Smooth muscle cell of the pulmonary artery (primary cell): ENCODE measurements at places on chromosomes 6 and 20. TPM values are rescaled to one million over a fixed set of nuclear protein-coding genes. Genes with fewer than 3 reads are reported as not detected.

PRSS35 gene
- total RNA-seq = 4.2 and 4.7 TPM in 2 replicates

HLA-DPB1 gene
- 2.8 and 19.5 TPM in 2 replicates for total RNA-seq

TMEM244 gene
- total RNA-seq = not detected in 2 replicates

OR2J2 gene
- total RNA-seq = not detected in 2 replicates

PROKR2 gene
- total RNA-seq = not detected in 2 replicates

SPATS1 gene
- total RNA-seq = not detected in 2 replicates

EBF4 gene
- 0.78 and 0.89 TPM in 2 replicates for total RNA-seq

SLC32A1 gene
- total RNA-seq = not detected in 2 replicates

COL21A1 gene
- 1.6 and 23.1 TPM in 2 replicates for total RNA-seq

PNLDC1 gene
- 0.07 and 0.20 TPM in 2 replicates for total RNA-seq

AHI1 gene
- total RNA-seq = 22.5 and 28.1 TPM in 2 replicates

HLA-DQA2 gene
- total RNA-seq = not detected in 2 replicates

SCUBE3 gene
- 11.8 and 153 TPM in 2 replicates for total RNA-seq

EMILIN3 gene
- under 0.01 TPM in 1 of 2 replicates, not detected in the other for total RNA-seq

CFAP61 gene
- not detected in 2 replicates for total RNA-seq

SMIM29 gene
- total RNA-seq = 27.0 and 36.0 TPM in 2 replicates

BLTP3A gene
- total RNA-seq = 6.1 and 7.3 TPM in 2 replicates

TOP1 gene
- total RNA-seq = 20.5 and 22.3 TPM in 2 replicates

MOG gene
- total RNA-seq = not detected in 2 replicates
